ENCODE measurements at places on chromosomes 13 and 19. TPM values are rescaled to one million over a fixed set of nuclear protein-coding genes. Genes with fewer than 3 reads are reported as not detected.

Gene DMKN
- total RNA-seq, result 13.6 TPM

Gene MISP
- total RNA-seq, result under 0.01 TPM

Gene GSX1
- total RNA-seq, result not detected

Gene WDR88
- total RNA-seq, result not detected

Gene DENND1C
- total RNA-seq, result not detected
